ENCODE measurements at places on chromosomes 16 and 17.

GRCh38 chr16:82629441-82630027, 2.8 kb downstream of the CDH13 start:
- DNase-seq: no peak

DNA sequence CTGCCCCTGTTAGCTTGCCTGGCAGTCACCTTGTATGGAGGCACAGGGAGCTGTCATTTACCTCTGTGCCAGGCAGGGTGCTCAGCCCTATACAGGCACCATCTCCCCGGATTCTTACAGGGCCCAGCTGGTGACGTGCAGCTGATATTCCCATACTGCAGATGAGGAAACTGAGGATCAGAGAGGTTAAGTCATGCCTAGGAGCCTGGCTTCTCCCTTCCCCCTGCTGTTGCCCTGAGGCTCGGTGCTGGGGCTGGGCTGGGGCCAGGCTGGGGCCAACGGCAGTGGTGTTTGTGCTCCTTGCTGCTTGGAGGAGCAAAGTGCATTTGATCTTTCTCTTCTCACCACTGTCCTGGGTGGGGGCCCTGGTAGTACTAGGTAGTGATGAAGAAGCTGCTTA, 54.7 kb upstream of the IL34 start:
- no peak for DNase-seq

DNA sequence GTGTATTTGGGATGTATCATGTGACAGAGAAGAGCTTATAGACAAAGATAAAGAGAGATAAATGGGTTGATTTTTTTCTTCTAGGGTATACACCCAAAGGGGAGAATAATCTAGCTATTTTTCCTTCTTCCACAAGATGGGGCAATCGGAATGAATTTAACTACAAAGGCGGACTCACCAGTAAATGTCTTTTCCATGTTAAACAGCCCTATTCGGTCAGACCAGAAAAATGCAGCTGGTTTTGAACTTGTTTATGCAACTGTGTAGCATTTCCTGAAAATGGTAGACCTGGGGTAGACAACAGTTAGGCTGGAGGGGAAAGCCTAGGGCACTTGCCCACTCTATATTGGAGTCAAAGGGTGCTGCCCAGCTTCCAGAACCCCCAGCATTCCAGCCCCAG, 477.1 kb downstream of the TOX3 start:
- peak; percentile 12 for DNase-seq

GRCh38 chr16:15772579-15773293, 84.1 kb downstream of the MYH11 start:
- no peak for DNase-seq

DNA sequence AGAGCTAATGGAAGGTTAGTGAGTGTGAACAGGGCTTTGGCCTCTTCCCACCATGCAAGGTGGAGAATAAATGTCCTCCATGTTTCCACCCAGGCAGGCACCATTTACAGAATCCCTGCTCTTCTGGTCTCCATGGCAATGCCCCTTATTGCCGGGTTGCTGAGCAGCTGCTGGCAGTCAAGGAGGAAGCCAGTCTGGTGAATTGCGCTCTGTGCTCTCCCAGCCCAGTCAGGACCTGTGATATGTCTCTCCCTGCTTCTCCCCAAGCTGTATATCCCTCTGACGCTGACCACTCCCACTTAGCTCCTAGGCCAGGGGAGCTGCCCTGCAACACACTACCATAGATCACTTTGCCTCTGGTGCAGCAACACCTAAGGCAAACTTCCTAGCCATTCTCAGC, 402.1 kb upstream of the ERCC4 start:
- DNase-seq: no peak

GRCh38 chr16:67311607-67312488, 14.7 kb downstream of the KCTD19 start:
- DNase-seq: peak; percentile 99

Measured in choroid plexus epithelial cell (primary cell).